ENCODE measurements at places on chromosomes 7 and 10. TPM values are rescaled to one million over a fixed set of nuclear protein-coding genes. Genes with fewer than 3 reads are reported as not detected.
A peak's percentile ranks its signal among the peaks of the same experiment; 100 is the strongest.

- no peaks in the 10 kb centered on the region for H3K36me3 ChIP-seq
- H3K4me3 ChIP-seq: no peak overlapping the region
- DNase-seq: no peak
- no peak overlapping the region for H3K27ac ChIP-seq
- no peaks in the 10 kb centered on the region for H3K4me1 ChIP-seq
Observed at GRCh38 chr7:133650069-133650468, 397.2 kb downstream of the EXOC4 start.

GRCh38 chr10:104435822-104436221 is 82.2 kb downstream of the CFAP58 start:
- H3K27ac ChIP-seq: no peak overlapping the region
- no peaks in the 10 kb centered on the region for H3K4me1 ChIP-seq

Gene TMEM176B
- 0.30 TPM for total RNA-seq

Gene ATP6V0A4
- total RNA-seq: not detected

DNA sequence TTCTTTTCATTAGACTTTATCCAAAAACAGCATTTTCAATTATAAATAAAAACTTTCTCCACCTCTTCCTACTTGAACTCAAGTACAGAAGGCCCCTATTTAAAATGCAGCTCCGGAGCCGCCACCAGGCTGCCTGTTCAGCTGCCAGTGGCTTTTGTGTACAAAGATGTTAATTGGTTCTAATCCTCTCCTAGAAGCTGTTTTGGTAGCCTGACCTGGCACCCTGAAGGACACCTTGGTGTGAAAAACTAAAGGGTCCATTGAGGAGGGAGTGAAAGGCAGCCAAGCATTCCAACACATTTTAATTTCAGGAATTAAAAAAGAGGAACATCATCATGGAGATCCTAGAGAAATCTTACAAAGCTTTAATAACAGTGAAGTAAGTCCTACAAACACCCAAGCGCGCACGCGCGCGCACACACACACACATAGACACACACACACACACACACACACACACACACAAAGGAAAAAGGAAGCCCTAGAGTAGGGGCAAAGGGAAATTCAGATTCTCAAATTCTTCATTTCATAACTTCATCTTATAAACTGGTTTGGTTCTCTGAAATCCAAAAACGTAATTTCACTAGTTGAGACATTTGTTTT is 41.4 kb downstream of the VAX1 start:
- H3K36me3 ChIP-seq: no peaks in the 10 kb centered on the region
- DNase-seq: no peak
- no peak overlapping the region for H3K27ac ChIP-seq
- peaks cover 4% of the 10 kb centered on the region for H3K27me3 ChIP-seq
- H3K4me3 ChIP-seq: no peak overlapping the region
- no peaks in the 10 kb centered on the region for H3K4me1 ChIP-seq

Gene SYT15
- total RNA-seq: 1.7 TPM

DNA sequence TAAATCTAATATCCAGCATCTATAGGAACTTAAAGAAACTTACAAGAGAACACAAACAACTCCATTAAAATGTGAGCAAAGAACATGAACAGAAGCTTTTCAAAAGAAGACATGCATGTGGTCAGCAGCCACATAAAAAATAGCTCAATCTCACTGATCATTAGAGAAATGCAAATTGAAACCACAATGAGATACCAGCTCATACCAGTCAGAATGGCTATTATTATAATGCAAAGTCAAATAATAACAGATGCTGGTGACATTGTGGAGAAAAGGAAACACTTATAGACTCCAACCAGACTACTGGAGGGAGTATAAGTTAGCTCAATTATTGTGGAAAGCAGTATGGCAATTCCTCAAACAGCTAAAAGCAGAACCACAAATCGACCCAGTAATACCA is 1314.5 kb downstream of the XPNPEP1 start:
- no peak overlapping the region for H3K27ac ChIP-seq
- no peak overlapping the region for H3K4me3 ChIP-seq
- H3K27me3 ChIP-seq: no peaks in the 10 kb centered on the region

DNA sequence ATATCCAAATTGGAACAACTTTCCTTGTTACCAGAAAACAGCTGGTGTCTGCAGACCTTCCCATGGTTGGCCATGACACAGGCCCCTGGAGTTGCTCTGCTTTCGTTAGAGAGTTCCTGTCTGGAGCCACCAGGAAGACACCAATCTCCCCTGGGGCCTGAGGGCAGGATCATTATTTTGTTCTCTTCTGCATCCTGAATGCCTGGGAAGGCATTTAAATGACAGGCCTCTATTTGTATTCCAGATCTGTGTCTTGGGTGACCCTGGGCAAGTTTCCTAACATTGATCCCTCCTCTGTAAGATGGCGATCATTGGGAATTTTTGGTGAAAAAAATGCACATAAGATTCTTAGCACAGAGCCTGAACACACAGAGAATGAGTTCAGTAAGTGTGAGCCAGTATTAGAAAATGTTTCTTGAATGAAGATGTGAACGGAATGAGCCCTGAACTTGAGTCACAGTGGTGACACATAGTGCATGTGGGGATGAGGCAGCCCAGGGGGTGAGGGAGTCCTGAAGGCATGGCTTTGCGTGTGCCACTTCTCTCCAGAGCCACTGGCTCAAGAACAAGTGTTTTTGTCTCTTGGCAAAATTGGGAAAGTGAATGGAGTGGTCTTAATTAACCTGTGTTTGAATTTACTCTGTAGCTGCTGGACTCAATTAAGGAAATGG is 28.4 kb downstream of the BMPER start:
- no peak overlapping the region for H3K4me3 ChIP-seq
- H3K27me3 ChIP-seq: no peaks in the 10 kb centered on the region
- H3K4me1 ChIP-seq: no peaks in the 10 kb centered on the region
- no peaks in the 10 kb centered on the region for H3K36me3 ChIP-seq

Gene TOMM7
- total RNA-seq: 532 TPM

Gene FAM107B
- total RNA-seq: 298 TPM

DNA sequence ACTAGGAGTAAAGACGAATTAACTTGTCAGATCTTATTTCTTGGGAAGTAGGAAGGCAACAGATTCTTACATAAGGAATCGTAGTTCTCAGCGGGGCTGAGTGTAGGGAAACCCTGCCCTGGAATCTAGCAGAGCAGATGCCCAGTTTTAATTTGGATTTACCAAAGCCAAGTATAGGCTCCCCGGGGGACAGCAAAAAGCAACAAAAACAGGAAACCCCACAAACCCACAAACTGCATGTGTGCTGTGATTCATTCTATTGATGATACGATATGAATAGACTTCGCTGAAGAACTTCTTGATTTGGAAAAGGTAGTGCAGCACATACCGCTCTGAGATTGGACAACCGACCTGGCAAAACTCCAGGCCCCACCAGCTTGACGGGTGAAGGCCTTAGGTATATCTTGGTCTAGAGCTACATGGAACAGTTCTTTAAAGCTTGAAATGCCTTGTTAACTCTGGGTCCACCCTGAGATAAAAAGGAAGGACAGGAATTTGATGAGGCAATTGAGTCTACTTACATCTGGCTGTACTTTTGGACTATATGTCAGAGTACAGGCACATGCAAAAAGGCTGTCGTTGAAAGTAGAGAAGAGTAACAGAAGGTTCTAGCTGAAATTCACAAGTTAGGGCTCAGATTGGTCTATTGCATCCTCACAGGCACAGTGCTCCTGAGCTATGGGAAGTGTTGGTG is 49.1 kb downstream of the STRA8 start:
- no peak for DNase-seq
- H3K36me3 ChIP-seq: no peaks in the 10 kb centered on the region
- H3K4me3 ChIP-seq: no peak overlapping the region
- no peak overlapping the region for H3K27ac ChIP-seq
- H3K27me3 ChIP-seq: peaks cover 2% of the 10 kb centered on the region
- H3K4me1 ChIP-seq: peaks cover 3% of the 10 kb centered on the region

DNA sequence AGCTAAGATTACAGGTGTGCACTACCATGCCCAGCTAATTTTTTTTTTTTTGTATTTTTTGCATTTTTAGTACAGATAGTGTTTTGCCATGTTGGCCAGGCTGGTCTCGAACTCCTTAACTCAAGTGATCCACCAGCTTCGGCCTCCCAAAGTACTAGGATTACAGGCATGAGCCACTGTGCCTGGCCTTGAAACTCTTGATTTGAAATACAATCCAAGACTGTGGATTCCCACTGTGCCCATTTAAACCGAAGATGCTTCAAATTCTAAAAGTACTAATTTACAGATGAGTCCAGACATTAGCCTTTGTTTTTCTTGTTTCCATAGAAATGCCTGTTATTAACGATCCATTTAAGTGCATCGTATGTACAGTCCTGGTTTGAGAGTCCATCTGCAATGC is 130.9 kb downstream of the CACNA2D1 start:
- H3K36me3 ChIP-seq: no peaks in the 10 kb centered on the region
- no peaks in the 10 kb centered on the region for H3K4me1 ChIP-seq
- no peaks in the 10 kb centered on the region for H3K27me3 ChIP-seq
- no peak overlapping the region for H3K4me3 ChIP-seq

- no peak overlapping the region for H3K27ac ChIP-seq
- DNase-seq: no peak
- no peaks in the 10 kb centered on the region for H3K4me1 ChIP-seq
- H3K36me3 ChIP-seq: no peaks in the 10 kb centered on the region
Observed at GRCh38 chr7:55133630-55134358, 115.0 kb downstream of the EGFR start.

Gene UNCX
- total RNA-seq: not detected

Gene KCNIP2
- 2.3 TPM for total RNA-seq

DNA sequence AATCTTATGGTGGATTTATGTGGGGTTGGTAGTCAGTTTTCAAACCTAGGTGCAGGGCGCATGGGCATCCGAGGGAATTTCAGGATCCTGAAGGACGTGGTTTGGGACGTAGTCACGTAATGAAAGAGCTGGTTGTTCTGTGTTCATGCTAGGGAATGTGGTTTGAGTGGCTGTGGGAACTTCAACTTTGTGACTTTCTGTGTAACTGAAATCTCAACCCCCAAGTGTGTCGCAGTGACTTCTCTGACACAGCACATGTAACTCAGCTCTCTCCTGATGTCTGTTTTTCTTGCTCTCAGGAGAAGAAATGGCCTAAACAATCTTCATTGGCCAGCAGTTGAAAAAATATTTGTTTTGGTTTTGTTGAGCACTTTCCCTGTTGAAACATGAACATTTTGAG is 199.0 kb downstream of the PTEN start:
- H3K27me3 ChIP-seq: no peaks in the 10 kb centered on the region
- DNase-seq: no peak
- H3K27ac ChIP-seq: no peak overlapping the region
- no peaks in the 10 kb centered on the region for H3K36me3 ChIP-seq
- no peak overlapping the region for H3K4me3 ChIP-seq
- peaks cover 42% of the 10 kb centered on the region for H3K4me1 ChIP-seq

DNA sequence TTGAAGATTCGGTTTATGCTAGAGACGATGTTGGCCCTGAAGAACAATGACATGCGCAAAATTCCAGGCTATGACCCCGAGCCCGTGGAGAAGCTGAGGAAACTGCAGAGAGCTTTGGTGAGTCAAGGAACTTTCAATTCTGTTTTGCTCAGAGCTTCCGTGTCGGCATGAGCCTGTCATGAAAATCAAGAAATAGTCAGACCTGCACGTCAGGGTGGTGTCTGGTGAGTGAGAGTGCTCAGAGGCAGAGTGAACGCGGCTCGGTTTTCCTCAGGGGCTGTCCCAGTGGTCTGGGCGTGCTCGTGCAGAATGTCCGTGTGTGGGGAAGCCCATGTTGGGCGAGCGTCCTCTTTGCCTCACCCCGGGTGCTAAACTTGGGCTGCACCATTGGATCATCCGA is 12.6 kb downstream of the NOM1 start:
- no peaks in the 10 kb centered on the region for H3K4me1 ChIP-seq
- H3K4me3 ChIP-seq: no peak overlapping the region
- no peaks in the 10 kb centered on the region for H3K27me3 ChIP-seq
- H3K27ac ChIP-seq: no peak overlapping the region
- peaks cover 91% of the 10 kb centered on the region for H3K36me3 ChIP-seq

DNA sequence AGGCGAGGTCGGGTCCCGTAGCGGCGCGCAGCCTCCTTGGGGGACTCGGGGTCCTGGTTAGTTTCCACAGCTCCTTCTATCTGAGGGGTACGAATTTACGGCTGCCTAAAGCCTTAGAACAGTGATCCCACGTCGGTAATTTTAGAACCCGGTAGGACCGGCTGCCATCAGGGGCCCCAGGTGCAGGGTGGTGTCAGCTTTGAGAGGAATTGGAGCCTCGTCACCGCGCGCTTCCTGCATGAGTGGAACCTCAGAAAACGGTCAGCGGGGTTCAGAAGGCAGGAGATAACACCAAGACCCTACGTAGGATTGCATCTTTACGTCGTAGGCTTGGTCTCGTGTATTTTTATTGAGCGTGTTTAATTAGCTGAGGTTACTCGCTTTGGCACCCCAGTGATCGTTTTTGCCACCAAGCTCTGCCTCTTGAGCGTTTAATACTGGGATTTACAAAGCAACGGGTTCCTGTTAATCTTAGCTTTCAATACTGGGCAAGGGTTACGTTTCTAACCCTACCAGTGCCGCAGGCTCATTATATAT is 443 bp downstream of the RNF32 start:
- H3K27ac ChIP-seq: peak overlapping the region; percentile 25
- no peaks in the 10 kb centered on the region for H3K36me3 ChIP-seq
- DNase-seq: peak; percentile 39
- peaks cover 6% of the 10 kb centered on the region for H3K27me3 ChIP-seq
- H3K4me1 ChIP-seq: peaks cover 2% of the 10 kb centered on the region
- peak overlapping the region; percentile 53 for H3K4me3 ChIP-seq

DNA sequence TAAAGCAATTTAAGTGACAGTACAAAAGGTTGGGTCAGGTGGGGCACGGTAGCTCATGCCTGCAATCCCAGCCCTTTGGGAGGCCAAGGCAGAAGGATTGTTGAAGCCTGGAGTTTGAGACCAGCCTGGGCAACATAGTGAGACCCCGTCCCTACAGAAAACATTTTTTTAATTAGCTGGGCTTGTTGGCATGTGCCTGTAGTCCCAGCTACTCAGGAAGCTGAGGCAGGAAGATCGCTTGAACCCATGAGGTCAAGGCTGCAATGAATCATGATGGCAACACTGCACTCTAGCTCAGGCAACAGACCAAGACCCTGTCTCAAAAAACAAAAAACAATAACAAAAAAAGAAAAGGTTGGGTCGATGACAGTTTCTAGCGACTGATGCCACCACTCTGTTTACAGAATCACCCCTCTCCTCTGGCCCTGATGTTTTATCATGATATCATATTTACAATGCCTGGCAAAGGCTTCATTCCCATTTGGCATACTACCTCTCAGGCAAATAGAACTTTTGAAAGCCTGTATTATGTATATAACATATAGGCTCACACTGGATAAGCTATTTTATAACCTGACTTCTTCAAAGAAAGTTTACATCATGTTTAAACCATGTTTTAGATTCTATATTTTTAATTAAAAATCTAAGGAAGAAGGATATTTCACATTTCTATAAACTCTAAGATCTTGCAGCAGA is 558 bp upstream of the ABCC2 start:
- no peak overlapping the region for H3K27ac ChIP-seq
- DNase-seq: no peak
- H3K36me3 ChIP-seq: no peaks in the 10 kb centered on the region
- H3K27me3 ChIP-seq: no peaks in the 10 kb centered on the region
- no peak overlapping the region for H3K4me3 ChIP-seq

DNA sequence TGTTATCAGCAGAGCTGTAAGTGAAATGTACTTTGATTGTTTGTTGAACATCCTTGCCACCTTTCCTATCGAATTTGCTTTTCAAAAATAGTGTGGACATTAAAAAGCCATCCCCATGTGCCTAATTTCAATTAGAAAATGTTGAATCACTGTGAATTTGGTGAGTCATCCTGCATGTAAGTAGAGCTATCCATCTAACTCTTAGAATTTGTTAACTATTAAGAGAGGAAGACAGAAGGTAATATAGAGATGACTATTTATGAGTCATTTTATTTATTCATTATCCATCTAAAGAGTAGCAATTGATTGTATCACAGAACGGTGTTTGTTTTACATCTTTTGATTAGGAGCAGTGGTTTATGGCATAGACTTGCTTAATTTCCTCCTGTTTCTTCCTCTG is 154.7 kb downstream of the MGMT start:
- no peak for DNase-seq
- no peaks in the 10 kb centered on the region for H3K27me3 ChIP-seq
- H3K27ac ChIP-seq: no peak overlapping the region
- no peaks in the 10 kb centered on the region for H3K4me1 ChIP-seq
